RKO (cell line): ENCODE measurements at places on chromosomes 16 and 17.

- no peak for DNase-seq
Observed at GRCh38 chr17:5804251-5804650, 219.9 kb upstream of the NLRP1 start.

DNA sequence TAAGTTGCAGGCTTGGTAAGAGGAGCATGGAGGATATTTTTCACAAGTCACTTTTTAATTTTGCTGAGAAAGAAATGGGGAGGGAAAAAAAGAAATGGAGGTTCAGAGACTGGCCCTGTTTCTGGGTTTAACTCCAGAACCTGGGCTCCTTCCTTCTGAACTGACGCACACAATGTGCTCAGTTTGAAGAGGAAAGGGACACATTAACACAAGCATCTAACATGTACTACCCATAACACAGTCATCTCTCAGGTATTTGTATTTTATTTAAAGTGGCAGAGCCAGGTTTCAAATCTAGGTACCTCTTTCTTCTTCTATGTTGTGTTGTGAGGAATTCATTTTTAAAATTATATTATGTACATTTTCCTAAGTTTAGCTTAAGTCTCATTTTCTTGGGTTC, 5.3 kb upstream of the TMEM100 start:
- peak; percentile 17 for DNase-seq

DNA sequence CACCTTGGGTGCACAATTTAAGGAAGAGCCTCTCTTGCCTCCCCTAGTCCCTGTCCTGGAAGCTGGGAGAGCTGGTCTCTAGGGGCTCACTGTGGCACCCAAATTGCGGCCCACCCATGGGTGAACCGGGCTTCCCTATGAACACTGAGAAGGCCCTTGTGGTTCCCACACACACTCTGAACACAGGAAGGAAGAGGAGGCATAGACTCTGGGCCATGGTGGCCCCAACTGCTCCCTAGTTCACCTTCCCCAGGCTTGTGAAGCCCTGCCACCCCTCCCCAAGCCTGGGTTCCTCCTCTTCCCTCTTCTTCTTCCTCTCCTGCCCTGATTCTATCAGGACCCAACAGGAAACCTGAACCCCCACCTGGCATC, 10.5 kb downstream of the SREBF1 start:
- DNase-seq: no peak

- no peak for DNase-seq
Observed at GRCh38 chr17:81436294-81436849, 41.1 kb downstream of the BAHCC1 start.

- no peak for DNase-seq
Observed at GRCh38 chr17:63075969-63076368, 109.9 kb downstream of the TANC2 start.

DNA sequence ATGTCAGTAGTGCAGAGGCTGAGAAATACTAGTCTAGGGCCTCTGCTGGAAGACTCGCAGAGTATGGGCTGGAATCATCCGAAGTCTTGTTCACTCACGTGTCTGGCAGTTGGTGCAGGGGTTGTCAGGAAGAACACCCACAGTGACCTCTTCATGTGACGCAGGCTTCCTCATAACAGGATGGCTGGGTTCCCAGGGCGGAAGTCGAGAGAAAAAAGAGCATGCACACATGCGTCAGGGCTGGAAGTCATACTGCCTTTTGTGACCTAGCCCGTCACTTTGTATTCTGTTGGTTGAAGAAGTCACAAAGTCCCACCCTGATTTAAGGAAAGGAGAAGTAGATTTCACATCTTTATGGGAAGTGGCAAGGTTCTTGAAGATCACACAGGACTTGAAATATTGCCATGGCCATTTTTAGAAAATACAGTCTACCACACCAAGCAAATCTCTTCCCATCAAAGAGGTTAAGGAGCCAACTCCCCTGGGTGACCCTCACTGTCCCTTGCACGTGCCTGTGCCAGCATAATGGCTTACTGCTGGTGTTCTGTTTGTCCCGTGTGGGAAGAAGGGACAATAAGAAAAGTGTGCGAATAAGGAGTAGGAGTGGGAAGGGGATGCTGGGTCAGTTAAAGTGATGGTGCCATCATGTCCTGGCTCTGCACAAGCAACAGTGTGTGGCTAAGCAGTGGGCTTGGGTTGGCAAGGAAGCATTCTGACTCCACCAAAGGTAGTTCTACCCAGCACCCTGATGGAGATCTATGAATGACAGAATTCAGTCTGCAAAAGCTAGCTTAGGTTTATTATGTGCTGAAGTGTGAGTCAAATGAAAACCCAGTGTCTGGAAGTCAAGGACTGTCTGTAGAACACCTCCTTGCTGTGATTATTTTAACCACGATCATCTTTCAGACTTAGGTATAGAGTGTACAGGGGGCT, 28.1 kb downstream of the HEATR3 start:
- DNase-seq: no peak

DNA sequence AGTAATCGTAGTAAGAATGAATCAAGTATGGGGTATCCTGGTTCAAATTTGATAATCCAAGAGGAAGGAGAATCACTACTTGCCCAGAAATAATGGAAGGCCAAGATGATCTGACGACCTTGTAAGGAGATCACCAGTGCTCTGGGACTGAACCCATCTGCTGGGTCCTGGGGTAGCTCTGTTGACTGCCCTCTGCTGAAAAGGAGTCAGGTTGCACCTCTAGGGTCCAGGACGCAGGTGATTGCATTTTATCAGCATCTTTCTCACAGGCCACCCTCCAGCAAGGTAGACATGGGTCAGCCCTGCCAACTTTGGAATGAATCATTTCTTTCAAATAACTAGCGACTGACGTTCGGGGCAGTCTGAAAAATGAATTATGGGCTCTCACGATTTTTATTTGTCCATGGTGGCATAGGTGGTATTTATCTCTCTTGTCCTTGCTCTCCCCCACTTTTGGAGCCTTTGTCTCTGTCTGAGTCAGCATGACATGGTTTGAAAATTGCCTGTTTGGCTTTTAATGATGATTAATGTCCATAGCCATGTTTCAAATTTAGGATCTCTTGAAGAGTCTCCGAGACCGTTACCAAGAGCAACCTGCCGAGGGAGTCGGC, 163.7 kb downstream of the MSI2 start:
- no peak for DNase-seq

DNA sequence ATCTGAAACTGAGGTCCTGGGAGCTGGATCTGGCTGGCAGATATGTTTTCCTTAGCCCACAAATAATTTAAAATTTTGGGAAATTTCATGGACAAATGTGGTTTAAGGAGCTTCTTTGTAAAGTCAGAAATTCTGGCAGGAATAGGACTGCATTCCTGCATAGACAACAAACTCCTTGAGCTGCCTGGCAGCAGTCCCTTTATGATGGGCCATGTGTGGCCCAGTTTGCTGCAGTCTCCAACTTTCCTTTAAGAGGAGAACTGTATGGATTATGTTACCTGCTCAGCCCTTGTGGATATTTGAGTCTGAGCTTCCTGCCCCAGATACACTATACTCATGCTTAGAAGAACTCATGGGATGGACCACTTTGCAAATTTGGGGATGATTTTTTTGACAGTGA, 48.5 kb upstream of the HS3ST2 start:
- DNase-seq: no peak
